ENCODE measurements at places on chromosomes 6 and 20.
A peak's percentile ranks its signal among the peaks of the same experiment; 100 is the strongest.

- no peak for DNase-seq
Observed at GRCh38 chr6:3419624-3420272, 37.1 kb downstream of the SLC22A23 start.

- no peak for DNase-seq
Observed at GRCh38 chr6:126198631-126199030, 141.3 kb upstream of the CENPW start.

DNA sequence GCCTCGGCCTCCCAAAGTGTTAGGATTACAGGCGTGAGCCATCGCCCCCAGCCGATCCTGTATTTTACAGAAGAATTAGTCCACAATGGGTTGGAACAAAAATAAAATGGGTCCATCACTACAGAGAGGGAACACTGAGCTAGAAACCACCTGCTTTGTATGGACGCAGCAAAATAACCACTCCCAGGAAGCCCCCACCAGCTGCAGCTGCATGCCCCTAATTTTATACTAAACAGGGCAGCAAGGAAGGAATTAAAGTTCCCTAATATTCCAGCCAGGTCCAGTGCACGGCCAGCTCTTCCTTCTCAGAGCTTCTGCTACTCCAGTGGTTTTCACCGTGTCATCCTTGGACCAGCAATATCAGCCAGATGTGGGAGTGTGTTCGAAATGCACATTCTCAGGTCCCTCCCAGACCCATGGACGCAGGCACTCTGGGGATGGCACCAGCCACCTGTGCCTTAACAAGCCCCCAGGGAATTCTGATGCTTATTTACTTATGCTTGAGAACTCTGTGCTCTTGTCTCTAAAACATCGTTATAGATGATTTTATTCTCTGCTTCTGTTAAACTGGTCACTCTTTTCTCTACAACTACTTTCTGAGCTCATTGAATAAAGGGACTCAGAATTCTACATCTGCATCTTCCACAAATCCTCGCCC is 189.5 kb upstream of the SLC24A3 start:
- no peak for DNase-seq

GRCh38 chr20:38665506-38666285 is 58.6 kb upstream of the SLC32A1 start:
- DNase-seq, result no peak

- DNase-seq, result no peak
Observed at GRCh38 chr6:7578516-7578915, 11.5 kb upstream of the SNRNP48 start.

- DNase-seq, result no peak
Observed at GRCh38 chr6:29236060-29236459, 65.4 kb downstream of the OR2J2 start.

DNA sequence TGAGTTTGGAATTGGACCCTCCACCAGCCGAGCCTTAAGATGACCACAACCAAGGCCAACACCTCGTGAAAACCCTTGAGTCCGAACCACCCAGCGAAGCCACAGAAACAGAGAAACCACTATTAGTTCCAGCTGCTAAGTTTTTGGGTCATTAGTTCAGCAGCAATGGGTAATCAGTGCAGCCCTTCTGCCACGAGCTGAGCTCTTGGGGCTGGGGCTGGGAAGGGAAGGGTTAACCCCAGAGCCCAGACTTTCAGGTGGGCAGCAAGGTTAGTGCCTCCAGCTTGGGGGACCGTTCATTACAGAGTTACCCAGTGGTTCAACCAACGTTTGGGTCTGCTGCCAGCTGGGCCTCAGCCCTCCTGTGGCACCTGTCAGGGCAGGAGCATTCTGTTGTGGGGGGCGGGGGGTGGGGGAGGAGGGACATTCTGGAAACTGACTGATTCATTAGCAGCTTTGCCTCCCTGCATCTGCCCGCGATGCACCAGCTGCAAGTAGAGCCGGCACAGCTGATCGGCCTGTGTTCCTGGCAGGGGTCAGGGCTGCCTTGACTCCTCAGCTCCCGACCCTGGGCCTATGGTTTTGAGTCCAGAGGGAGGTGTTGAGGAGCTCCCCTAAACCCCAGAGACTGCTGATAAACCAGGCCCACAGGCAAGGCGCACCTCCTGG is 52.7 kb downstream of the TGM2 start:
- peak; percentile 61 for DNase-seq

- no peak for DNase-seq
Observed at GRCh38 chr6:136563386-136564152, 13.3 kb upstream of the MAP7 start.

DNA sequence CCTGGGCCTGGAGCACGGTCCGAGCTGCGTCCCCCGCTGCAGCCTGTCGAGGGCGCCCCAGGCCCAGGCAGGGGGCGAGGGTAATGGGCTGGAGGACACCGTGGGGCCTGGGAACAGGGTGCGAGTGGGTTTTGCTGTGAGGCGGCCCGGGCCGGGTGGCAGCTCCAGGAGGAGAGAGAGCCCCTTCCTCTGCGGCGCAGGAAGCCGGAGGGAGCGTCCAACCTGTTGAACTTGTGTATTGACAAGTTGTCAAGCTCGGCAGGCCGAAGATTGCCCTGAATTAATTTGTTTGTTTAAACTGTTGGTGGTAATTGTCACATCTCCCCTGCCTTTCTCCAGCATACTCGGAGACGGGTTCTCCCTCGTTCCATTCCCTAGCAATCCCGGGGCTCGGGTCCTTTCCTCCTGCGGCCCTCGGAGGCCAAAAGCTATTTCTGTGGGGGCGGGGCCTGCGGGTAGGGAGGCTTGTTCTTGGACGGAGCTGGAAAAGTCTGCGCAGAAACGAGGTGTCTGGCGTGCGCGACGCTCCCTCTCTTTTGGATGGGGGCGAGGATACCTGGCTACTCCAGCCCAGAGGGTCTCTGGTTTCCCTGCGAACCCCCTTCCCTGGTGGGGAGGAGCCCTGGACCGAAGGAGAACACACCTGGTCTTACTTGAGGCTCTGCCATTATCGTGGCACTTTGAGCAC is 9.9 kb downstream of the NR2E1 start:
- DNase-seq, result no peak

- DNase-seq, result peak; percentile 60
Observed at GRCh38 chr6:70310063-70310694, 7.3 kb upstream of the COL9A1 start.

DNA sequence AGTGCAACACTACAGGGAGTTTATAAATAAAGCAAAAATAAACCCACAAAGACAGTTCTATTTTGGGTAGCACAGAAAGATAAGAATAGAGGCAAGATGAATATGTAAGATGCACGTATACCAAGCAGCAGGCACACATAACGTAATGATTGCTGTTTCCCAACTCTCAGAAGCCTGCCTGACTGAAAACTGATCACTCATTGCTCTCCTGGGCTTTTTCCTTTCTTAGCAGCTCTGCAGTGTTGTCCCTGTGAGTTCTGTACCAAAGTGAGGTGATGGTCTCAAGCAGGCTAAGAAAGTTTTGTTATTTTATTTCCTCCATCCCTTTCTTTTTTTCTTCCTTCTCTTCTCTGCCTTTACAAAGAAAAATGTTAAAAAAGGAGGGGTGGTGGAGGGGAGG is 522.0 kb upstream of the MAN1A1 start:
- no peak for DNase-seq

DNA sequence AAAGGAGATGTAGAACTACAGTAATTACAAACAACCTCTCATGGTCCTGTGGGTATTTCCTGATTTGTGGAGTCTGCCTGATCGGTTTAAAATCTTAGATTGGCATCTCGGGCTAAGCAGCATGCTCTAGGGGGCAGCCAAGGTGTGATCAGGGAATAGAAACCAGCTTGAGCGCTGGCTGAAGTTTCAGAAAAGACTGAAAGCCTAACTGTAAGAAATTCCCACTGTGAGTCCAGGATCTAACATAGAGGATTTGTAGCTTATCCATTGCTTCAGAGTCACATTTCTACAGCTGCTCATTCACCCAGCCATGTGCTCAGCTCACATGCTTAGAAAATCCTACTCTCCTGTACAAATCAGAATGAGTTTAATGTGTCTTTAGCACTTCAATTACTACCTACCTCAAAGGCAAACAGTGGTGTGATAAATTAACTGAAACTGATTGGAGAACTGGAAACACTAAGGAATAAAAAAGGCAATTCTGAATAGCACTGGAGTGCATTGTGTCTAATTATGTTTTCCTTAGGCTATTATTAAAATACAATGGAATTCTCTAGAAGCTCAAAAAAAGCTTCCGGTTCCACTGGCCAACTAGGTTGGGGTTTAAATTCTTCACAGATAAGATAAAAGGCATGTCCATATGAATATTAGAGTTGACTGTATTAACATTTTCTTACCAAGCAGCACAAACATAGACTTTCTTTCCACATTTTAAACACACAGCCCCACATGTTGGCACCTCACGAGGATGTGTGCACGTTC is 73.8 kb upstream of the MPC1 start:
- DNase-seq, result peak; percentile 72

DNA sequence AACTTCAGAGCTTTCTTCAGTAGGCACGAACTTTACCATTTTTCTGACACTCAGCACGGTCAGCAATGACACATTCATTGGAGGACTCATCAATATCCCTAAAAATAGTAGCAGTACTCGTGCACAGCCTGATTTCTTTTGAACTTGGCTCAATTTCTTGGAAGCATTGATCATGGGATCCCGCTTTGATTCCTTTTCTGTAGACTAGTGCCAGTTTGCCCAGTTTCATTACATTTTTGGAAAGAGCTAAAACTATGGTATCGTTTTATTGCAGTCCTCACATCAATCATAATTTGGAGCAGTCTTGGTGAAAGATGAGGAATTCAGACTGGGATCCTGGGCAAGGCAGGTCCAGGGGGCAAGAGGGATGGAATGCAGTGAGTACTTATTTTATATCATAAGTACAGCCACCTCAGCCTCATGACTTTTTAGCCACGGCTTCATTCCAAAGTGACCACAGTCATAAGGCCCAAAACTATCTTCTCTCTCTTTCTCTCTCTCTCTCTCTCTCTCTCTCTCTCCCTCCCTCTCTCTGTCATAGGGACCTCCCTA is 170.9 kb upstream of the AKAP12 start:
- DNase-seq, result no peak

- no peak for DNase-seq
Observed at GRCh38 chr6:108884211-108885059, 36.2 kb downstream of the ARMC2 start.
